Activated T-cell treated with anti-CD3 and anti-CD28 coated beads, Interleukin-2, amount 50 U/mL, for 72 hours (primary cell): ENCODE measurements at places on chromosomes 6 and 20.
A peak's percentile ranks its signal among the peaks of the same experiment; 100 is the strongest.

- peaks cover 18% of the 10 kb centered on the region for H3K4me1 ChIP-seq
- H3K36me3 ChIP-seq = no peaks in the 10 kb centered on the region
- H3K4me3 ChIP-seq = no peak overlapping the region
- no peak overlapping the region for H3K27ac ChIP-seq
- DNase-seq = no peak
- peaks cover 34% of the 10 kb centered on the region for H3K27me3 ChIP-seq
These were observed 4.1 kb upstream of the C6orf141 start for GRCh38 chr6:49546331-49546730.

- no peaks in the 10 kb centered on the region for H3K4me1 ChIP-seq
- H3K27ac ChIP-seq = no peak overlapping the region
- no peaks in the 10 kb centered on the region for H3K27me3 ChIP-seq
- no peak overlapping the region for H3K4me3 ChIP-seq
These were observed 23.5 kb downstream of the CEP250 start for GRCh38 chr20:35478804-35479472.

DNA sequence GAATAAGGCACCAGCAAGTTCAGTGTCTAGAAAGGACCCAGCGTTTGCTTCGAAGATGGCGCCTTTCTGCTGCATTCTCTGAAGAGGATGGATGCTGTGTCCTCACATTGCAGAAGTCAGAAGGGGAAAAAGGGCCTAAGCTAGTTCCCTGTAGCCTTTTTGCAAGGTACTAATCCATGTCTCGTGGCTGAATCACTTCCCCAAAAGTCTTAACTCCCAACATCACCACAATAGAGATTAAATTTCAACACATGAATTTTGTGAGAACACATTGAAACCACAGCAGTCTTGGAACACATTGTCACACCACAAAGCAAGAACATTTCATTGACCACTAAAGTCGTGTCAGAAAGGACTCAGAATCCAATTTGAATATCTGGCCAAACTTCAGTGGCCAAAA lies 42.1 kb downstream of the KLHL31 start:
- H3K27ac ChIP-seq = no peak overlapping the region
- peaks cover 7% of the 10 kb centered on the region for H3K27me3 ChIP-seq
- no peaks in the 10 kb centered on the region for H3K4me1 ChIP-seq

- no peak for DNase-seq
- no peak overlapping the region for H3K4me3 ChIP-seq
- H3K36me3 ChIP-seq = no peaks in the 10 kb centered on the region
- no peaks in the 10 kb centered on the region for H3K4me1 ChIP-seq
These were observed 58.6 kb downstream of the LIN28B start for GRCh38 chr6:105015482-105015881.

GRCh38 chr6:48280035-48280620 lies 169.1 kb upstream of the PTCHD4 start:
- H3K27ac ChIP-seq = no peak overlapping the region
- no peaks in the 10 kb centered on the region for H3K36me3 ChIP-seq
- H3K4me1 ChIP-seq = no peaks in the 10 kb centered on the region
- DNase-seq = no peak
- H3K27me3 ChIP-seq = no peaks in the 10 kb centered on the region

DNA sequence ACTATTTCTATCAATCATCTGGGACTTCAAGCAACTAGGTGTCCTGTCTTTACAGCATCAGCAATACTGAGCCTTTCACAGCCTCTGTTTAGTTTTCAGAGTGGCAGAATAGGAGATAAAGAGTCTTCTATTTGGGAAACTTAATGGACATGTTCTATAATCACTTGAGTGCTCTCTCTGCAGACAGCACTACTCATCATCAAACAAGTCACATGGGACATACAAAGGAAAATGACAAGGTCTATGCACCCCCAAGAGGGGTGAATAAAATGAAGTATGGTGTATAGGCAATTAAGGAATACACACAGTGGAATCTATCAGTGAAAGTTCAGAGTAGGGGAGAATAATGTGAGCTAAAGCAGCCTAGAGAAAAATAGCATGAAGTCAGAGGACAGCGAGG lies 237.8 kb upstream of the THEMIS start:
- H3K27me3 ChIP-seq = no peaks in the 10 kb centered on the region
- no peak overlapping the region for H3K27ac ChIP-seq
- H3K4me1 ChIP-seq = peaks cover under 1% of the 10 kb centered on the region

DNA sequence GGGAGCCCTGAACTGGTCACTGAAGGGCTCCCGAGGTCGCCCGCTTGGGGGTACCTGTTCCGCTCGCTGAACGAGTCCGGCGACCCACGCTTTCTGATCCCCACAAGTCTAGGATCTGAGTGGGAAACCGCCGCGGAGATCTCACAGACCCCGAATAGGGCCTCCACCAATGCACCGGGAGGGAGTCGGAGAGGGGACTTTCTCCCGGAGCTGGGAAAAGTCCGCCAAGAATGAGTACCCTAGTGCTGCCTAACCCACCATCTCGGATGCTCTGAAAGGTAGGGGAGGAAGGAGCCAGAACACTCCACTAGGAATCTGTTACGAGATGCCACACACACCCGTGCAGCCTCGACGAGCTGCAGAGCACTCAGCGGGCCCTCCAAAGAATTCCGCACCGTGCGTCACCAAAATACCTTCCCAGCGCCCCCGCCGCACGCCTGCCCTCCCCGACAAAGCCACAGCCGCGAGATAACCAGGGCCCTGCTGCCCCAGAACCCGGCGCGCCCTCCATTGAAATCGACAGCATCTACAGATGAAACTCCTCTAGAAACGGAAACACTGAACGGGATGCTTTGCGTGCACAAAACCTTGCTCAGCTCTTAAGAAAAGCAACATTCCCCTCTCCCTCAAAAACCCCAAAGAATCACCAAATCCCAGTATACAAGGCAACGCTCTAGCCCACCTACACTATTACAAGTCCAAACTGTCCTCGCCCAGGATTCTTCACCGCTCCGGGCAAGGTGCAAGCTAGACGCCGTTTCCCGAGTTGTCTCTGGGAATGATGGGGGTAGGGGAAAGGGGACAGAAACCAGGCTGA lies 686 bp downstream of the COL12A1 start:
- peaks cover 62% of the 10 kb centered on the region for H3K4me1 ChIP-seq
- peak overlapping the region; percentile 86 for H3K4me3 ChIP-seq
- no peak overlapping the region for H3K27ac ChIP-seq
- DNase-seq = peak; percentile 29
- H3K27me3 ChIP-seq = peaks cover 92% of the 10 kb centered on the region
- H3K36me3 ChIP-seq = no peaks in the 10 kb centered on the region

- no peaks in the 10 kb centered on the region for H3K27me3 ChIP-seq
- no peak overlapping the region for H3K4me3 ChIP-seq
- DNase-seq = no peak
- peaks cover 30% of the 10 kb centered on the region for H3K4me1 ChIP-seq
- H3K27ac ChIP-seq = no peak overlapping the region
- H3K36me3 ChIP-seq = peaks cover 4% of the 10 kb centered on the region
These were observed 207.0 kb downstream of the KCNQ5 start for GRCh38 chr6:72828904-72829303.

GRCh38 chr20:38935967-38936407 lies 9.8 kb downstream of the FAM83D start:
- no peak overlapping the region for H3K4me3 ChIP-seq
- DNase-seq = no peak
- H3K27me3 ChIP-seq = no peaks in the 10 kb centered on the region

DNA sequence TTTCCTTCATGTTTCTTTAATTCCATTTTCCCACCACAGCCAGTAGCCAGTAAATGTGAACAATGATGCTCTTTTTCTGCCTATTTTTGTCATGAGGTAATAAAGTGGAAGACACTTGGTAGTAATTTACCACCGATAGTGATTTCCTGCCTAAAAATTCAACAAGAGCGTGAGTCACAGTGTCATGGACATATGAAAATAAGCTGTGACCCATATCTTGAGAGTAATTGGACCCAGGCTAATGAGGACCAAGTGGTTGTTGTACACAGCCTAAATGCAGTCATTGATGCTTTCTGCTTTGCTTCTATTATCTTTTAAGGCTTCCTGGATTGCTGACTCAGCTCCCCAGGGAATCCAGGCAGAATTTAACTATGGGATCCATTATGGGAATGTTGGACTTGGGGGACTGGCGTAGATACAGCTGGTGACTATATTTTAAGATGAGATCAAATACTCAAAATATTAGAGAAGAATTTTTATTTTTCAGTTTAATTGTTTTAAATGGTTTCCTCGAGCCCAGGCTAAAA lies 265.9 kb upstream of the FERMT1 start:
- H3K4me3 ChIP-seq = no peak overlapping the region
- DNase-seq = no peak
- no peaks in the 10 kb centered on the region for H3K4me1 ChIP-seq
- no peaks in the 10 kb centered on the region for H3K27me3 ChIP-seq
- H3K27ac ChIP-seq = no peak overlapping the region

DNA sequence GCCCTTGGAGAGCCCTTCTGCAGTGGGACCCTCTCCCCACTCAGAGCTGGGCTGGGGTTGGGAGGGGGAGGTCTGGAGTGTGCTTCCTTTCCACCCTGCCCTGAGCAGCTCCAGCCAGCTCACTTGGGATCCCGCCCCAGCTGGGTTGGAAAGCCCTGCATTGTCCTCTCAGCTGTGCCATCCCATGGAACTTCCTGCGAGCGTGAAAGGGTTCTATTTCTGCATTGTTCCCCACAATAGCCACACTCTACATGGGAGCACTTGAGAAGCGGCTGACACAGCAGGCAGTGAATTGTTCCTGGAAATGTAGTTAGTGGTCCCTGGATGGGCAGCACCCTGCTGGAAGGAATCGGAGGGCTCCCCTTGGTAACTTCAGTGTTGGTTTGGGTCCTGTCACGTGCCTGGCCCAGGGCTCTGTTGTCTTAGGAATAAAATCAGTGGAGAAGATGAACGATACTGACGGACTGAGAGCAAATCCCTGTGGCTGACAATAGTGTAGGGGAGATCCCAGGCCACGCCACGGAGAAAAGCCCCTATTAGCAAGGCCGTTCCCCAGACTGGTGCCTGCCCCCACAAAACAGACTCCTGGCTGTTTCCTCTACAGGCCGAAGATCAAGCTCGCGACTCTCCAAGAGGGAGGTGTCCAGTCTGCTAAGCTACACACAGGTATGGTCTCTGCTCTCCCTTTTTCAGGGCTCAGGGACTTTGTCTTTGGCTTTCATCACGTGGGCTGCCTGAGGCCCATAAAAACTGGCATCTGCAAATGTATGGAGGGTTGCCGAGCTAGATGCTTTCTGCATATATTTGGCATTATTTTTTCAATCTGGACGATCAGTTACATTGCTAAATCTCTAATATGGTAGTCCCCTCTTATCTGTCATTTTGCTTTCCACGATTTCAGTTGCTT lies 18.8 kb downstream of the DNMT3B start:
- H3K36me3 ChIP-seq = no peaks in the 10 kb centered on the region
- H3K27me3 ChIP-seq = no peaks in the 10 kb centered on the region

- no peaks in the 10 kb centered on the region for H3K4me1 ChIP-seq
- no peak overlapping the region for H3K4me3 ChIP-seq
- no peak for DNase-seq
- no peaks in the 10 kb centered on the region for H3K36me3 ChIP-seq
- H3K27ac ChIP-seq = no peak overlapping the region
These were observed 80.5 kb upstream of the CNR1 start for GRCh38 chr6:88246654-88247053.

- H3K4me1 ChIP-seq = no peaks in the 10 kb centered on the region
- no peak for DNase-seq
- H3K36me3 ChIP-seq = peaks cover 5% of the 10 kb centered on the region
- no peak overlapping the region for H3K27ac ChIP-seq
These were observed 17.0 kb upstream of the NPEPL1 start for GRCh38 chr20:58675641-58676040.

- DNase-seq = no peak
- no peaks in the 10 kb centered on the region for H3K36me3 ChIP-seq
- H3K27ac ChIP-seq = no peak overlapping the region
- H3K4me1 ChIP-seq = peaks cover 14% of the 10 kb centered on the region
- H3K27me3 ChIP-seq = no peaks in the 10 kb centered on the region
These were observed 34.3 kb downstream of the SNX5 start for GRCh38 chr20:17934141-17934862.

DNA sequence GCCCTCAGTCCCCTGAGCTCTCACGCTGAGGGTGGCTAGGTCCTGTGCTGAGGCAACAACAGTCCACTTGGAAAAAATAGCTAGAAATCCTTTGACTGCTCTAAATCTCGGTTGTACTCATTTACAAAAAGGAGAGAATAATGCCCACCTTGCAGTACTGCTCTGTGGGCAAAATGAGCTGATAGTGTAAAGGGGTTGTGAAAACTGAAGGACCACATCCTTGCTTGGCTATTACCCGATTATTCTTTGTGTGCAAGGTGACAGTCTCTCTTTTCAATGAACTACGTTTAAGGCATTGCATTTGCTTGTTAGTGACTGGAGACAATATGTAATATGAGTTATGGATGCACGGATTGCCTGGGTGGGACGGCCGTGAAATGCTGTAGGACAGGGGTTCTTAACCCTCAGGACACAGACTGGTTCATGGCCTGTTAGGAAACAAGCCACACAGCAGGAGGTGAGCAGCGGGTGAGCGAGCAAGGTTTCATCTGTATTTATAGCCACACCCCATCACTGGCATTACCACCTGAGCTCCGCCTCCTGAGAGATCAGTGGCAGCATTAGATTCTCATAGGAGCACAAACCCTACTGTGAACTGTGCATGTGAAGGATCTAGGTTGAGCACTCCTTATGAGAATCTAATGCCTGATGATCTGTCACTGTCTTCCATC lies 14.6 kb downstream of the SAMD3 start:
- no peaks in the 10 kb centered on the region for H3K27me3 ChIP-seq
- no peak overlapping the region for H3K4me3 ChIP-seq
- no peak overlapping the region for H3K27ac ChIP-seq
- DNase-seq = no peak
- H3K36me3 ChIP-seq = peaks cover 9% of the 10 kb centered on the region
